ENCODE measurements at places on chromosomes 1 and 21.

DNA sequence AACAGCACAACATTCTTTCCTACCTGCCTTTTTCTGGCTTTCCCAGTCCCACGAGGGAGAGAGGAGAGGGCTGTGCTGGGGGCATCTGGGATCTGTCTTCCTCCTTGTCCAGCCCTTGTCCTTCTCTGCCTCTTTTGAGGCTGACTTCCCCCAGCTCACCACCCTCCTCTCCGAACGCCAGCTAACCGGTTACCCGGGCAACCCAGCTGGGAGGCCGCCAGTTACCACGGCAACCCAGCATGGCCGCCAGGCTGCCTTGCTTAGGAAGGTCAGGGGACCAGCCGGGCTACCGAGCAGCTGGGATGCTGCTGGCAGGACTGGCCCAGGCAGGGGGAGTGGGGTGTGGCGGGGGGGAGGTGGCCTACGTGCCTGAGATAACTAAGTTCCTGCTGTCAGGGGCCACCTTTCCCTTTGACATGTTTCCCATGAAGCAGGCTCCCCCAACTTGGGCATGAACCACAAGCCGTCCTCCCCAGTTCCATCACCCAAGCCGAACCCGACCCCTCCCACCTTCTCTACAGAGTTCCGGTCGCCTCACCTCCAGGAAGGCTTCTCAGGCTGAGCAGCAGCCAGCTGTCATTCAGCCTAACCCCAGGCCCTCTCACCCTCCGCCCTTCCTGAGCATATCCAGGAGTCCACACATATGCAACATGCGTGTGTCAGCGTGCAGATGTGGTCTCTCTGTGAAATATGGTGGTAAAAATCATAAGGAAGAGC lies 8.7 kb downstream of the PLEKHA6 start:
- no peak for DNase-seq

GRCh38 chr1:236156512-236157208 lies 14.3 kb downstream of the GPR137B start:
- no peak for DNase-seq

DNA sequence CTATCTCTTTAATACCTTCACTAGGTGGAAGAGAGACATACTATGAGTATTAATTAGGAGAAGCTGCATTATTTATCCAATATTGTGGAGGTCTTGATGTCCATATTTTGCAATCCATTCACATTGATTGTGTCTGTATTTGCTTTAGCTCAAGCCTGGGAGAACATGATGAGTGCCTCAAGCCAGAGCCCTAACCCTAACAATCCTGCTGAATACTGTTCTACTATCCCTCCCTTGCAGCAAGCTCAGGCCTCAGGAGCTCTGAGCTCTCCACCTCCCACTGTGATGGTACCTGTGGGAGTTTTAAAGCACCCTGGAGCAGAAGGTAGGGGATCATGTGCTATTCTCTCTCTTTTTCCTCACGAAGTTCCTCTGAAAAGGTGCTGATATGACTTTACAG lies 99.5 kb downstream of the CC2D1B start:
- no peak for DNase-seq

- no peak for DNase-seq
Observed at GRCh38 chr1:172609528-172609927, 49.4 kb upstream of the FASLG start.

GRCh38 chr21:17610911-17611310 lies 1.8 kb downstream of the BTG3 start:
- no peak for DNase-seq
